ENCODE measurements at places on chromosomes 5 and 9.

GRCh38 chr9:120926397-120926928 lies at the start of gene TRAF1:
Gene TRAF1 (minus strand): TSS chr9:120926796. CDS start chr9:120926075, 721 bp downstream.
- DNase-seq = peak; percentile 61

- DNase-seq = peak; percentile 7
Measured at GRCh38 chr5:171629628-171630349, 155.8 kb upstream of the SMIM23 start.

DNA sequence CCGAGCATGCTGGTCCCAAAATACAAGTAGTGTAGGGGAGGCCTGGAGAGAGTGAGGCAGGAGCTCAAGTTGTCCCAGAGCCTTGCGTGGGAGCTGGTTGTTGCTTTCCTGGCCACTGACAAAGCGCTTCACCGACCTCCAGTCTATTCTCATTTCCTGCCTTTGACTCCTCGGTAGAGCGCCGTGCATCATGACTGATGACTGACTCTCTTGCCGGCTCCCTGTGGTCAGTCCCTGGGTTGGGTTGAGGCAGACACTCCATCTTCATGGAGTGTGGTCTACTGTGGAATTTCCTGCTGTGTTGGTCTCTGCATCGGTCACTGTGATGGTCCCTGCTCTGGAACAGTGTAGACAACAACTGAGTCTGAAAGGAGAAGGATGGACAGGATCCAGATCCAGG lies 175.1 kb upstream of the S1PR3 start:
- DNase-seq = no peak

DNA sequence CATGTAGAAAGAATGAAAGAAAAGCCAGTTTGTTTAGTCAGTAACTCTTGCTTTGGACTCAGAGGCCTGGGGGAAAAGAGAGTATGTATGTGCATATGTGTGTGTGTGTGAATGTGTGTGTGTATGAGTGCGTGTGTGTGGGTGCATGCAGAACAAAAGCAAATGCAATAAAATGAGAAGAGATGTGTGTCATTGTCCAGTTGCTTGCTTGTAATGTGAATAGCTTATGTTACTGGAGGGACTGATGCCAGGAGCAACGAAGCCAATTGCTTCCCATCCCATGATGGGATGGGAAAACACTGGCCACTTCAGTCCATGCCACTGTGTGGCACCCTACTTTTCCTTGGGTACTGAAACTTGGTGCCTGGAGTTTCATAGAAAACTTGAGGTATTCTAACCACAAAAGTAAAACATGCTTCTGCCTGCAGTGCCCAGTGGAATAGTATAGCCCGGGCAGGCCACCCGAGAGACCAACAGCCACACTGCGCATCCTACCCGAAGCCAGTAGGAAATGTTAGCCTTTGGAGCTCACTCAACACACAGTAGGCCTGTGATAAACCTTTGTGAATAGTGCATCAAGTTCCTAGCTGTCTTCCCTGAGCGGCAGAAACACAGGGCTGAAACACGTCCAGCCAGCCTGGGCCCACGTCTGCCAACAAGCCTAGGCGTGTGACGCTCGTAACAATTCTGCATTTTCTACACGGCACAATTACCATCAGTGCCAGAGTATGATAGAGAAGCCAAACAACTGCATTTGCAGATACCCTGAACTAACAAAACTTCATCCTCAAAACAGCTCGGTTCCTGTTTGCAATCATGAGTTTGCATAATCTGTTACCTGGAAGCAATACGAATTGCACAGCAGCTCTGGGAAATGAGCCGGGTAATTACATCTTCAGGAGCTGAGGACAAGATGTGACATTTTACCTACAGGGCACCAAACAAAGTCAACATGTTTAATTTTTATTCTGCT lies 198.1 kb downstream of the SYK start:
- no peak for DNase-seq

GRCh38 chr9:38724754-38725153 lies 4.8 kb upstream of the FAM240B start:
- no peak for DNase-seq

GRCh38 chr5:82396871-82397514 lies 118.8 kb upstream of the RPS23 start:
- DNase-seq = no peak

DNA sequence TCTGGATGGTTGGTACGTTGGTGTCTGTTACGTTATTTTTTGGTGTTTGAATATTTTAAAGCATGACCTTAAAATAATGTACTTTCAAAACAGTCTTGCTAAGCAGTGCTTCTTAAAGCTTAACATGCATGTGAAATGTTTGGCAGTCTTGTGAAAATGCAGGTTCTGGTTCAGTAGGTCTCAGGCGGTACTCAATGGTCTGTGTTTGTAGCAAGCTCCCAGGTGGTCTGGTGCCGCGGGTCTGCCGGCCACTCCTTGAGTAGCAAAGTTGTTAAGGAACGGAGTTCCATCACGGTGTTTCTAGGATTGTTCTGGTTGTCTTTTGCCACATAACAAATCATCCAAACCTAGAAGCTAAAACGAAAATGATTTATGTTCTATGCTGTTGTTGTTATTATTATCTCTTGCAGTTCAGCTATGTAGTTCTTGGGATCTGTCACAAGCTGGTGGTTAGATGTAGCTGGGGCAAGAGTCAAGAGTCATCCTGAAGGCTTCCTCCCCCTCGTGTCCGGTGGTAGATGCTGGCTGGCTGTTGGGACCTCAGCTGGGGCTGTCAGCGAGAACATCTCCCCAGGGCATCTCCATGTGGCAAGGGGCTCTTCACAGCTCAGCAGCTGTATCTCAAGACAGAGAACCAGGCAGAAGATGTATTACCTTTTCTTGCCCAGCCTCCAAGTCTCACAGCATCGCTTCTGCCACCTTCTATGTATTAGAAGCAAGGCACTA lies 186.8 kb downstream of the PALM2AKAP2 start:
- no peak for DNase-seq

Data from activated CD4-positive, alpha-beta T cell treated with anti-CD3 and anti-CD28 coated beads, Interleukin-2, Interleukin-6, amounts not matched to agents 100 ng/mL and 50 ng/mL, durations not matched to agents 16 hours and 8 hours (primary cell).